Lower lobe of right lung (tissue), 2 donors: ENCODE measurements at places on chromosomes 11 and 22. TPM values are rescaled to one million over a fixed set of nuclear protein-coding genes. Genes with fewer than 3 reads are reported as not detected.

DNA sequence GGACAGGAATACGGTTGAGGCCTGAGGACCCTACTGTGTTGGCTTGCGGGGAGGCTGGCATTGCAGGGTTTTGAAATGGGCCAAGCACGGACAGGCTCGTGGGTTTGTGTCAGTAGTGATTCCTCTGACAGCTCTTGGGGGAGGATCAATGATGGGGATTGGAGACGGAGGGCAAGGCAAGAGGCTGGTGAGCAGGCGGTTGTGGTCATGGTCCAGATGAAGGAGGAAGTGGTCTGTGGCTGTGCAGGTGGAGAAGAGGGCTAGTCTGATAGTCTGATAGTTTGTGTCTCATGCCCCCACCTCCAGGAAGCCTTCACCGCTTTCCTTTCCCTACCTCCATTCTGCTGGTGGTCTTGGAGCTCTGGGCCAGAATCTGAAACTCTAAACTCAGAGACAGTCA is 3.0 kb downstream of the MAFF start:
- H3K27me3 ChIP-seq = no peaks in the 10 kb centered on the region
- peaks cover 34% of the 10 kb centered on the region for H3K4me1 ChIP-seq
- H3K4me3 ChIP-seq = no peak overlapping the region
- DNase-seq = no peak
- H3K27ac ChIP-seq = peak overlapping the region; percentile 99

The KIRREL3 gene
- 0.15 TPM for total RNA-seq

The RFPL2 gene
- not detected for total RNA-seq

GRCh38 chr11:118914178-118914918 is 11.4 kb downstream of the BCL9L start:
- H3K4me3 ChIP-seq = peak overlapping the region; percentile 24
- DNase-seq = no peak
- H3K36me3 ChIP-seq = no peaks in the 10 kb centered on the region
- no peaks in the 10 kb centered on the region for H3K27me3 ChIP-seq
- H3K4me1 ChIP-seq = peaks cover 99% of the 10 kb centered on the region

The HEPN1 gene
- total RNA-seq = not detected

GRCh38 chr11:65415499-65416340 is 6.9 kb upstream of the NEAT1 start:
- peak; percentile 46 for DNase-seq
- peak overlapping the region; percentile 91 for H3K4me3 ChIP-seq
- H3K4me1 ChIP-seq = peaks cover 52% of the 10 kb centered on the region

- peak overlapping the region; percentile 89 for H3K4me3 ChIP-seq
- no peak for DNase-seq
- H3K36me3 ChIP-seq = peaks cover 10% of the 10 kb centered on the region
- H3K27ac ChIP-seq = peak overlapping the region; percentile 96
Measured at GRCh38 chr11:4093519-4094347, 866 bp upstream of the RRM1 start.

The PTPN5 gene
- total RNA-seq = 0.80 TPM

The IGSF9B gene
- total RNA-seq = 5.5 TPM

GRCh38 chr11:72885749-72886609 is 71.8 kb downstream of the ATG16L2 start:
- no peaks in the 10 kb centered on the region for H3K27me3 ChIP-seq
- no peak overlapping the region for H3K4me3 ChIP-seq
- no peaks in the 10 kb centered on the region for H3K4me1 ChIP-seq
- peaks cover 59% of the 10 kb centered on the region for H3K36me3 ChIP-seq
- no peak for DNase-seq

DNA sequence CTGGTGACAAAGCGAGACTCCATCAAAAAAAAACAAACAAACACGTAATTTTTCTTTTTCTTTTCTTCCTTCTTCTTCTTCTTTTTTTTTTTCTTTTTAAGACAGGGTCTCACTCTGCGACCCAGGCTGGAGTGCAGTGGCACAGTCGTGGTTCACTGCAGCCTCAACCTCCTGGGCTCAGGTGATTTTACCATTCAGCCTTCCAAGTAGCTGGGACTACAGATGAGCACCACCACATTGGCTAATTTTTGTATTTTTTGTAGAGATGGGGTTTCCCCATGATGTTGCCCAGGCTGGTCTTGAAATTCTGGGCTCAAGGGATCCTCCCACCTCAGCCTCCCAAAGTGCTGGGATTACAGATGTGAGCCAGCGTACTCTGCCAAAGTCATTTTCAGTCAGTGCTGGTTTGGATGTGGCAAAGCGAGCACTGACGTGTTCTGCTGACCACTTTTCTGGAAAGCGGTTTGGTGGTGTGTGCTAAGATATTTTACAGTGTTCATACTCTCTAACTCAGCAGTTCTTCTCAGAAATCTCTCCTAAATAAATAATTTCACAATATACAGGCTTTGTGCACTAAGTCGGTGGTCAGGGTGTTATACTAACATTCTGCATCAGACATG is 10.7 kb downstream of the FAM118A start:
- peaks cover 28% of the 10 kb centered on the region for H3K4me1 ChIP-seq
- peaks cover 31% of the 10 kb centered on the region for H3K36me3 ChIP-seq
- no peak overlapping the region for H3K4me3 ChIP-seq

The PHETA2 gene
- total RNA-seq = 12.8 TPM

- H3K4me3 ChIP-seq = peak overlapping the region; percentile 84
- H3K4me1 ChIP-seq = peaks cover 55% of the 10 kb centered on the region
- no peak for DNase-seq
- peaks cover 34% of the 10 kb centered on the region for H3K36me3 ChIP-seq
Measured at GRCh38 chr11:93741882-93742226, 382 bp downstream of the C11orf54 start.

DNA sequence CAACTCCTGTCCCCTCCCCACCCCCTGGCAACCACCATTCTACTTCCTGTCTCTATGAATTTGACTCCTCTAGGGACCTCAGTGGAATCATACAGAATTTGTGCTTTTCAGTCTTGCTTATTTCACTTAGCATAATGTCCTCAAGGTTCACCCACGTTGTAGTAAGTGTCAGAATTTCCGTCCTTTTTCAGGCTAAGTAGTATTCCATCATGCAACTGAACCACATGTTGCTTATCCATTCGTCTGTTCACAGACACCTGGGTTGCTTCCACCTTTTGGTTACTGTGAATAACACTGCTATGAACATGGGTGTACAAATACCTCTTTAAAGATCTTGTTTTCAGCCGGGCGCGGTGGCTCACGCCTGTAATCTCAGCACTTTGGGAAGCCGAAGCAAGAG is 16.5 kb downstream of the CELSR1 start:
- H3K27me3 ChIP-seq = peaks cover 5% of the 10 kb centered on the region
- H3K36me3 ChIP-seq = no peaks in the 10 kb centered on the region
- peaks cover 5% of the 10 kb centered on the region for H3K4me1 ChIP-seq
- no peak for DNase-seq

DNA sequence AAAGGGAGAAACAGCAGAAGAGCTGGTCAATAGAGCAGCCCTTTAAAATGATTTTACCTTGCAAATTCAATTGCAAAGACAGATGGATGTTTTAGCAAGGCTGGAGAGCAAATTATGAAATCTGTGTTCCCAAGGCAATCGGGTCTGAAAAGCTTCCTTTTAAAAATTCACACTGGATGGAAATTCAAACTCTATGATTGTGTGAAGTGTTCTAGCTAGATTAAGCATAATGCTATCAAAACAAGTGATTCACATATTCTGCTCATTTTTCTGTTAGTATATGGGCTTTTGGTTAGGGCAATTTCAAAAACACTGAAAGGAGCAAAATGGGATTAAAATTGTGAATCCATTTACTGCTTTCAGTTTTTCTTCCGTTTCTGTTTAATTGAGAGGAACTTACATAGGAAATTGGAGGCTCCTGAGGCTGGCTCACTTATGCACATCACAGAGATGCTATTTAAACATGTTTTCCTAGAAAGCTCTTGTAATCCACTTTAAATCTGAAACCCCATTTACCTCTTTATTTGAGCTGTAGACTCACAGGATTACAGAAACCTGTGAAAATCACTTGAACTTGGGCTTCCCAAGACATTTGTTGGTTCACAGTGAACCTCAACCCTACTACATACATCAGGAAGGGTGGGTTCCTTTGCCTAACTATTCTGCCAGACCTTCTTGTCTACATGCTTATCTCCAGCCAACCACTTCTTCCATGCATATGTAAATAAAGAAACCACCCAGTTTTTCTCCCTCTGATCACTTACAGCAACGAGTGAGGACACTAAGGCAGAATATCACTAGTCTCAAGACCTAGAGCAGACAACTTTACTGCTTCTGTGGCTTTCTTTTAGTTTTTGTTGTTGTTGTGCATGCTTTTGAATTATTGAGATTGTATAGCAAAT is 201.9 kb upstream of the PITPNB start:
- peaks cover 13% of the 10 kb centered on the region for H3K4me1 ChIP-seq
- H3K4me3 ChIP-seq = no peak overlapping the region
- no peaks in the 10 kb centered on the region for H3K27me3 ChIP-seq
- no peaks in the 10 kb centered on the region for H3K36me3 ChIP-seq
- no peak overlapping the region for H3K27ac ChIP-seq

The GGTLC3 gene
- 8.0 TPM for total RNA-seq

The CEP126 gene
- 6.4 TPM for total RNA-seq

DNA sequence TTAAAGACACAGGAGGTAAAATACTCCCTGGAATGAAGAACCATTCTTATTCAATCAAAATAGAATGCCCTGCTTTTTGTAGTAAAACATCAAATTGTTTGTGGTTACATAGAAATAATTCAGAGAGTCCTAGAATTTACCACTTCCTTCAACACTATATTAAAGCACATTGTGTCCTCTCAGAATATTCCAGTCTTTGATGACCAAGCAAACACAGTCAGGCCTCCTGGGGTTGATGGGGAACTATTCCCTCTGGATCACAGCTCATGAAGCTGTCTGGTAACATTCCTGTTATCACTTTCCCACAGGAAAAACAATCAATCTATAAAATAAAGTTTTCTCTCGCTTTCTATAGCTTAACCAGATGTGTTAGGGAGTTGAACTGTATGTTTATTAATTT is 389.3 kb downstream of the KCNA4 start:
- no peaks in the 10 kb centered on the region for H3K36me3 ChIP-seq
- DNase-seq = no peak
- no peaks in the 10 kb centered on the region for H3K27me3 ChIP-seq
- no peaks in the 10 kb centered on the region for H3K4me1 ChIP-seq

The CKAP5 gene
- 59.7 TPM for total RNA-seq

DNA sequence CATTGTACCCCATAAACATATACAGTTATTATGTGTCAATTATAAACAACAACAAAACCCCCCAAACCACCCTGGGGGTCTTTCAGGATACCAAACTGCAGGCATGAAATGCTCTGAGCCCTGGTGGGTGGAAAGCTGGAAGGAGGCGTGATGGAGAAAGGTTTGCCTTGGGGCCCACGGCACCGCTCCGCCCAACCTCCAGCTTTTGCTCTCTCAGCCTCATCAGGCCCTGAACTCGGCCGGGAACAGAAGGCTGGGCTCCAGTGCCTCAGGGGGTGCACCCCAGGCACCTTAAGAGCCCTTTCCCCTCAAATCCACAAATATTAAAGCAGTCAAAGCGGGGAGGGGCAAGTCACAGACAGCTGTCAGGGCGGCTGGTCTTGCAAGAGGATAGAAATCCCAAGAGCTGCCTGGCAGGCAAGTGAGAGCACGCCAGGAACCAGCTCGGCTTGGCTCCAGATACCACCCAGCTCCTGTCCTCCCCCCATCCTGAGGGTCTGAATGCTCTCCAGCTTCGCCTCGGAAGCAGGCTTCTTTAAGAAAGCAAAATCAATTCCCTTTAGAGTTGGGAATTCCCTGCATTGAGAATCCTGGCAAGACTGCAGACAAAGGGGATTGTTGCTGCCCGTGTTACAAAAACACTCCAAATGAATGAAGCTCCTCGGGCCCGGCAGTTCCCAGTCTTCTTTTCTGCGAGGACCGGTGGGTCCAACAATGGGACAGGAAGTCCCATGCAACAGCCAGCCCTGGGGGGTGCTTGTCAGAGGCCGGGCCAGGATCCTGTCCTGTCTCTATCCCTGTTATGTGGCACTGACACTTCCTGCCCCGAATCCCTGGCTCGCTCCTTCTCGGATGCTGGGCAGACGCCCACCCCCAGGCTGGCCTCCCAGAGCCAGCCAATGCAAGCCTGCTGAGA is 80.8 kb downstream of the NAT10 start:
- H3K36me3 ChIP-seq = no peaks in the 10 kb centered on the region
- no peak overlapping the region for H3K27ac ChIP-seq
- no peaks in the 10 kb centered on the region for H3K4me1 ChIP-seq
- H3K27me3 ChIP-seq = no peaks in the 10 kb centered on the region

GRCh38 chr11:34394771-34395300 is 37.0 kb upstream of the ABTB2 start:
- H3K36me3 ChIP-seq = no peaks in the 10 kb centered on the region
- H3K27ac ChIP-seq = no peak overlapping the region
- DNase-seq = no peak
- H3K27me3 ChIP-seq = no peaks in the 10 kb centered on the region

DNA sequence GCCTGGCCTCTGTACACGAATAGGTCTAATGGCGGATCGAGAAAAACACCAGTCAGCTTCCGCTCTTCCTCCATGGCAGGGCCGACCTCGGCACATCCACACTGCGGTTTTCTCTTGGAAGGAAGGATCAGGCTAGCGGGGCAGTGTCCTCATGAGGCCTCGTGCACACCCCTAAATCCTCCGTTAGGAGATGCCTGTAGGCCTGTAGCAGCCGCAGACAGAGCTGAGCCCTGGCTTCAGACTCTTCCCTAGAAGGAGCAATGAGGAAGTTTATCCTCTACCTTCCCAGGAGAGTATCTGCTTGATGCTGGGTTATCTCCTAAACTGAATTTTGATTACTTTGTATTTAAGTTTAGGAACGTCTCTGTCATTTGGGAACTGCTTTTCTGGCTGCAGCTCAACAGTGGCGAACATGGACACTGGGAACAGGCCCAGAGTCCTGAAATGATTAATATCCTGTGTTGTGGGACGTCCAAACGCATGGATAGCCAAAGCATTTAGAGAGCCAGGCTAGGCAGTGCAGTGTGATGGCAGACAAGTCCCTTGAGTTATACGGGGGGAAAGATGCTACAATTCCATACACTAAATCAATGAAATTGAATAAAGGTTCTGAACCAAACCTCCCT is 16.5 kb upstream of the BMAL1 start:
- no peak overlapping the region for H3K4me3 ChIP-seq
- H3K4me1 ChIP-seq = peaks cover 27% of the 10 kb centered on the region
- H3K36me3 ChIP-seq = no peaks in the 10 kb centered on the region
- H3K27ac ChIP-seq = peak overlapping the region; percentile 57
- H3K27me3 ChIP-seq = no peaks in the 10 kb centered on the region

The CLCF1 gene
- total RNA-seq = 3.7 TPM

DNA sequence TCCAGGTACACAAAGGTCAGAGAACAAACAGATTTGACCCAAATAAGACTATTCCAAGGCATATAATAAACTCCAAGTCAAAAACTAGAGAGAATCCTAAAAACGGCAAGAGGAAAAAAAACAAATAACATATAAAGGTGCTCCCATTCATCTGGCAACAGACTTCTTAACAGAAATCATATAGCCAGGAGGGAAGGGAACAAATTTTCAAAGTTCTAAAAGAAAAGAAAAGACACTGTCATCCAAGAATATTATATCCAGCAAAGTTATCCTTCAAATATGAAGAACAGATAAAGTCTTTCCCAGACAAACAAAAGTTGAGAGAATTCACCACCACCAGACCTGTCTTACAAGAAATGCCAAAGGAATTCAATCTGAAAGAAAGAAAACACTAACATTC is 11.1 kb downstream of the EFCAB6 start:
- no peaks in the 10 kb centered on the region for H3K27me3 ChIP-seq
- H3K4me3 ChIP-seq = no peak overlapping the region
- no peak for DNase-seq
- no peaks in the 10 kb centered on the region for H3K36me3 ChIP-seq
- H3K27ac ChIP-seq = no peak overlapping the region

The ZBTB16 gene
- 171 TPM for total RNA-seq

- peaks cover 4% of the 10 kb centered on the region for H3K27me3 ChIP-seq
- H3K4me3 ChIP-seq = no peak overlapping the region
- no peak overlapping the region for H3K27ac ChIP-seq
- peaks cover 9% of the 10 kb centered on the region for H3K4me1 ChIP-seq
- no peaks in the 10 kb centered on the region for H3K36me3 ChIP-seq
- no peak for DNase-seq
Measured at GRCh38 chr11:15655552-15655951, 540.8 kb downstream of the INSC start.
